ENCODE measurements at places on chromosomes 5 and 9.

- no peak for DNase-seq
Observed at GRCh38 chr5:133233616-133234015, 181.8 kb downstream of the HSPA4 start.

- no peak for DNase-seq
Observed at GRCh38 chr5:66658516-66658915, 62.3 kb downstream of the MAST4 start.

- no peak for DNase-seq
Observed at GRCh38 chr5:95718203-95718602, 12.9 kb upstream of the RHOBTB3 start.

DNA sequence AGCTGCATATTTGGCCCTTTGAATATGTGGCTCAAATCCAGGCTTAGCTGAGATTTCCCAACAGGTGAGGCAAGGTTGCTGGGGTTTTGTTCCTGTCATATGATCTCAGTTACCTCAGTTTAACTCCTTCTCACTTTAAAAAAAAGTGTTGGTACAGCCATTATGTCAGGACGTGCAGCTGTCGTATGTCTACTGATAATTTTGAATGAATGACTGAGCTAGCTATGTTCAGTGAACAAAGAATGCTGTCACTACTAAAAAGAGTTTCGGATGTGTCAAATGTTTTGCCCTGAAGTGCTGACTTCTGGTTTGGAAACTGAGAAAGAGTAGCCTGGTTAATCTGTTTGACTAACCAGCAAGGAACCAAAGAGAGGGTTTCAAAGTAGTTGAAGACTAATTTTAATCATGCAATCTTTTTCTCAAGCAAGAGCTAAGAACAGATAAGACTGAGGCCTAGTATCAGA lies 106.3 kb upstream of the NR3C1 start:
- DNase-seq: no peak

DNA sequence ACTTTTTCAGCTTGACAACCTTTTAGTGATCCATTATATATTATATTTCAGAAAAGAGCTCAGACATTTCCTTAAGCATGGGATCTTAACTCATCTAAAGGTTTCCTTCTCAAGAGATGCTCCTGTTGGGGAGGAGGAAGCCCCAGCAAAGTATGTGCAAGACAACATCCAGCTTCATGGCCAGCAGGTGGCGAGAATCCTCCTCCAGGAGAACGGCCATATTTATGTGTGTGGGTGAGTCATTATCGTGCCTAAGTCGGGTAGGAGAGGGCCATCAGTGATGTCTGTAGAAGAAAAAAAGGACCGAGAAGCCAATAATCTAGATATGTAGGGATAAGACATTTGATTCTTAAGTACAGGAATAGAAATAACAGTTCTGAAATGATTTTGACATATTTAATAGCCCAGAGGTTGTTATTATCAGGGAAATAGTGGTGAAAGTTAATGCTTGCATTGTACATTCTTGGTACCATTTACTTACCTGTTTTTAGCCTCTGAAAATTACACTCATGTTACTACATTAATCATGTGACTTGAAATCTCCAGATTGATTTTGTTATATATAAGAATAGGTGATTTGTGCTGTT lies 28.2 kb downstream of the MTRR start:
- DNase-seq: no peak

GRCh38 chr5:122099060-122099790 lies 21.2 kb upstream of the LOX start:
- DNase-seq: no peak

DNA sequence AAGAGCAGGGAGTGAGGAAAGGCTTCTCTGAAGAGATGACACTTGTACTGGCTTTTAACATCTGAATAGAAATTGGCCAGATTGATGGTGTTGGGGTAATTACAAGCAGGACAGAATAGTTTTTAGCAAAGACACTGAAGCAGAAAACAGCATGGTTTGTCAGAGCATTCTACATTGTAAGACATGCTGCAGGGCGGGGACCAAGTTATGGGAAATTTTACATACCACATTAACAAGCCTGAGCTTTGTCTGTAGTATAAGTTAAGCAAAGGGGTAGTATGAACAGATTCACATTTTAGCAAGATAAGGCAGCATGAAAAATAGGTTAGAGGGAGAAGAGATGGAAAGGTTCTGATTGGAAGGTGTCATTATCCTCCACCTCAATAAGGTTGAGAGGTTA lies 66.5 kb downstream of the JMY start:
- DNase-seq: no peak

DNA sequence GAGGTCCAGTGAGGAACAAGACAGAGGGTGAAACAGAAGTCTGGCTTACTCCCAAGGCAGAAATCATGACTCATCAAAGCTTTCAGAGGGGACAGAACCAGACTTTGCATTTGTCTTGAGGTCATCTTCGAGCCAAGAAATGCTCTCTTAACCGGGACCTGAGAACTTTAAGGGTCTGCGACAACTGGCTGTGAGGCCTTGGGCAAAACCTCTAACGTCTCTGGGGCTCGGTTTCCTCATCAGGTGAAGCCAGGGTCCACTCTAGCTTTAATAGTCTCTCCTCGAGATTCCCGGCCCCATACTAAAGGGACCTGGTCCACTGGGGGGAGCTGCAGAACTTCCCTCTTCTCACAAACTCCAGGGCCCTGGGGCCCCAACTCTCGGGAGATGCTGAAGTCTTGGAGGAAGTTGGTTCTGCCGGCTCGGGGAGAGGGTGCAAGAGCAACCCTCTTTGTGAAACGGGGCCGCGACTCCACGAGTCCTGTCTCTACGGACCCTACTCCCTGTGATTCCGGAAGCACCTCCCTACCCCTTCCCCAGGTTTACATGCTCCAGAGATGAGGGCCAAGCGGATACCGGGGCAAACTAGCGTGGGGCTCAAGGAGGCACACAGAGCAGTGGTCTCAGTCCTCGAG lies 2.6 kb downstream of the GLIS3 start:
- no peak for DNase-seq

DNA sequence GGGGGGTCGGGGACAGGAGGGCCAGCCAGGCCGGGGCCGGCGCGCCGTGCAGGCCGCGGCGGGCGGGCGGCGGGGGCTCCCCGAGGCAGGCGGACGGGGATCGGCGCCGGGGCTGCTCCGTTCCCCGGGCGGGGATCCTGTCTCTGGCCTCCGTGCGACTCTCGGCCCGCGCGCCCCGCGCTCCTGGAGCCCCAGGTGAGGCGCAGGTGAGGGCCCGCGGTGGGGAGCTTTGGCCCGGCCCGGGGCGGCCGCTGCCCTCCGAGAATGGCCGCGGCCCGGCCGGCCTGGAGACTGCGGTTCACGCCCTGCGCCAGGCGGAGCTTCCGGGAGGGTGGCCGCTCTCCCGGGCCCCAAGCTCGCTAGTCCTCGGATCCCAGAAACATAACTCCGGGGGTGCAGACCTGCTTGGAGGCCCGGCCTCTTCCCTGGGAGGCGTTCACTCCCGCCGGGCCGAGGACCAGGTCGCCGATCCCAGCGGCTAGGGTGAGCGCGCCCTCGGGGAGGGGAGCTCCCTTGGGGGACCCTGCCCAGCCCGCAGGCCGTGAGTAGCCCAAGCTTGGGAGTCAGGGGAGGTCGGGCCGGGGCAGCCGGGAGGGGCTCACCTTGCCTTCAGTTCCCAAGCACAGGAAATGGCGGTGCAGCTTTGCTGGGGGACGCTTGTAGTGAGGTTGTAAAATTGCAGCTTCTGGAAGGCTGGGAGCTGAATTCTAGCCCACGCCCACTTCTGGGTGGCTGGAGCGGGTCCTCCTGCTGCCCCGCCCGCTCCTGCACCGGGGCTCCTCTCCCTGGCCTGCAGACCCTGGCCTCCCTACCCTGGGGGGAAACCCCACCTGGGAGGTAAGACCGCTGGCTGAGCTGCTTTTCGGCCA lies 723 bp downstream of the PPP1R26 start:
- DNase-seq: no peak

DNA sequence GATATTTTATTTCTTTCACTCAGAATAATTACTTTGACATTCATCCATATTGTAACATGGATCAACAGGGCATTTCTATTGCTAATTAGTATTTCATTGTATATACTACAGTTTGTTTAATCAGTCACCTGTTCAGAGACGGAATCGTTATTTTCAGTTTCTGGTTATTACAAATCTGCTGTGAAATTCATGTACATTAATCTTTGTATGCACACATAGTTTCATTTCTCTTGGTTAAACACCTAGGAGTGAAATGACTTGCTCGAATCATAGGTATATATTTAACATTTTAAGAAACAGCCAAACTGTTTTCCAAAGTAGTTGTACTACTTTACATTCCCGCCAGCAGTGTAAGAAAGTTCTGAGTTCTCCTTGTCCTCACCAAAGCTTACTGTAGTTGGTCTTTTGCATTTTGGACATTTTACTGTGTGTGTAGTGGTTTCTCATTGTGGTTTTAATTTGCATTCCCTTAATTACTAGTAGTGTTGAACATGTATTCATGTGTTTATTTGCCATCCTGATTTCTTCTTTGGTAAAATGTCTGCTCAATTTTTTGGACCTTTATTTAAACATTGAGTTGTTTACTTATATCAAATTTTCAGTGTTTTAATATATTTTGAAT lies 198.2 kb downstream of the SAXO1 start:
- no peak for DNase-seq

DNA sequence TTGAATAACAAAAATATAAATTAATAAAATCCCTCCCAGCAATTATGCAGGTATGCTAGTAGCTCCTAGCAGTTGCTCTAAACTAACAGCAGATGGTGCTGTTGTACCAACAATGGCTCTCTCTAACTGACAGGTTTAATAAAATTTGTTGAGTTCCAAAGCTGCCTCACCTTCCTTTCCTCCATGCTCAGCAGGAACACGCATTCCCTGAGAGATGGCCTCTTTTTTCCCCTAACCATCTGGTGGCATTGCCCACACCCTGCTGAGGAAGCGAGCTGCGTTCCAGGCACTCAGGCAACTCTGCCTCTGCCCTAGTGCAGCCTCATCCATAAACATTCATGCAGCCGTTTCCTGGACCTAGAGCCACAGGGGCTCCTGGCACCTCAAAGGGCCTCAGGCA lies 106.2 kb downstream of the KLHL3 start:
- DNase-seq: no peak

DNA sequence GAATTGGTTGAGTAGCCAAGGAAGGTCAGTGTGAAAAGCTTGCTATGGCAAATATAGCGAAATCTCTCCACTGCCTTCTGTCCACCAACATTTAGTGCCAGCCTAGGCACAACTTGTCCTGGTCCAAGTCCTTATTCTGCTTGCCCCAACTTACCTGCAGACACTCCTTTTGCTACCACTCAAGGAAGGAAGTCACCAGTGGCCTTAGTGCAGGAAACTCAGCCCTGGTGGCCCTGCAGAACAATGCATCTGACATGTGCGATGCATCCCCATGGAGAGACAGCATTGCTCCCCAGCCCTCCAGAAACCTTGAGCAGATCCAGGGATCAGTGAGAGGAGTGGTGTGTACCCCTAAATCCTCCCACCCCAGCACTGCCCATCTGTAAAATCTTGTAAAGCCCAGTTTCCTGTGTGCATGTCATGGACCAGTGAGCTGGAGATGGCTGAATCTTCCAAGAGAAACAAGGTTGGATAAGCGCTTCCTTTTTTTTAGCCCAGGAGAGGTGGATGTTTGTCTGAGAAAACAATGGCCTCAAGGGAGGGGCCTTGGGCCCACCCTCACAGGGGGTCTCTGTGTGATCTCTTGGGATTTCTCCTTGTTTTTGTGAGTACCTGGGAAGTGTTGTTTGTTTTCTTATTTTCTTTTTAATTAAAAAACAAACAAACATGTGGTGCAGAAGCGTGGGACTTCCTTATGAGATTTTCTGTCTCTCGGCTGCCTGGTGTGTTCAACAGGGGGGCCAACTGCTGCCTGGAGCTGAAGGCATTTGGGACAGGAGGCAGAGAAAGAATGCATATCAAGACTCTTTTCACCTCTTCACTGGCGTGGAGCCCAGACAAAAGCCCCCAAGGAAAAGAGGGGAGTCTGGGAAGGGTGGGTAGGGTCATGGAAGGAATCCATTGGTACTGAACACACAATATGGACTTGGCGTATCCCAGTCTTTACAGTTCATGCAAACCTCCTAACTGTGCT lies 3.6 kb downstream of the FOXI1 start:
- no peak for DNase-seq

DNA sequence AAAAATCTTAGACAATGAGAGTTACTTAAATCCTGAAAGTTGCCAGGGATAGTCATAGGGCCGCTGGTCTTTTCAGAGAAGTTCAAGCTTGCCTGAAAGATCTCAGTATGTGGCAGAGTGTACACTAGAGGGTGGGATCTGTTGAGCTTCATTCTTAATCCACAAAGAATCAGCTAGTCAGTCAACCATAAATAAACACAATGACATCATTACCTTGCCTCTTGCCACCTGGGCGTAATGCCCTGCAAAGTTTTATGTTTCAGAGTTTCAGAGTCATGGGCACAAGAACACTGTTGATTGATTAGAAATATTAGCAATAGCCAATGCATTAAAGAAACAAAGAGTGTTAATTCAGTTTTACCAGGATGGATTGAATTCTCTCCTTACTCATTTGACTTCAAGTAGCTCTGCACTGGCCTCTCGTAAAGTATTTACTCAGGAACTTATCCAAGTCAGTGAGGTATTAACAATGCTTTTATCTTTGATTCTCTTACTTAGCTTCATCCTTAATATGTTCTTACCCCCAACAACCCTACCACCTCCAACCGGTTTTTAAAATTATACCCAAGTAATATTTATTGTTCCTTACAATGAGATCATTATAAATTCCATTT lies 14.3 kb upstream of the ANXA1 start:
- no peak for DNase-seq

- no peak for DNase-seq
Observed at GRCh38 chr5:9438596-9439354, 107.1 kb downstream of the SEMA5A start.

DNA sequence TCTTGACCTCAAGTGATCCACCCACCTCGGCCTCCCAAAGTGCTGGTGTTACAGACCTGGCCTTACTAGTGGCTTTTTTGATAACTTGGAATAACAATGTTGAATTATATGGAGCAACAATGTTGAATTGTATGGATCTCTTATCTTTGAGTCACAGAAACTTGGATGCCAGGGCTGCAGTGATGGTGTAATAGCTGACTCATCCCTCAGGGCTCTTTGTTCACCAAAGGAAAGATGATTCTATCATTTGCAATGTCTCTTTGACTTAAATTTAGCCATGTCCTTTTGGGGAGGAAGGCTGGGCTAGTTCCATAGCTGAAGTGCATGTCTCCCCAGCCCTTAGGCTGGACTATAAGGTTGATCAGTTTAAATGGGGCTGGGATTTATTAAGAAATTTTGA lies 172.3 kb downstream of the PDZD2 start:
- DNase-seq: no peak

DNA sequence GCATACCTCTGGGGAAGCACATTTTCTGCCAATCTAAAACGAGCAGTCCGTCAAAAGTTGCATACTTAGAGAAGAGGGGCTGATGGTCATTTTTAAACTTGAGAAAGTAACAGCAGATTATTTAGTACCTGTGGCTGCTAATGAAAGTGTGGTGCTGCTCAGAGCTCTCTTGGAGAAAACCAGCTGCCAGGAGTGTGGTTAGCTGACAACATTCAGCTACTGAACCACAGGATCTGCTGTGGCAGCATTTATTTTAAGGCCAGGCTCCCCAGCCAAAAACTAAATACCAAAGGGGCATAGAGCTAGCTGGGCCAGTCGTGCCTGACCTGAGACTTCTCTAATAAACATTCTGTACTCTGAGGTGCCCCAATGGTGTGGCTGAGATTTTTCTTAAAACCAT lies 203.6 kb downstream of the EDIL3 start:
- no peak for DNase-seq
